ENCODE measurements at places on chromosomes 3 and 15.

DNA sequence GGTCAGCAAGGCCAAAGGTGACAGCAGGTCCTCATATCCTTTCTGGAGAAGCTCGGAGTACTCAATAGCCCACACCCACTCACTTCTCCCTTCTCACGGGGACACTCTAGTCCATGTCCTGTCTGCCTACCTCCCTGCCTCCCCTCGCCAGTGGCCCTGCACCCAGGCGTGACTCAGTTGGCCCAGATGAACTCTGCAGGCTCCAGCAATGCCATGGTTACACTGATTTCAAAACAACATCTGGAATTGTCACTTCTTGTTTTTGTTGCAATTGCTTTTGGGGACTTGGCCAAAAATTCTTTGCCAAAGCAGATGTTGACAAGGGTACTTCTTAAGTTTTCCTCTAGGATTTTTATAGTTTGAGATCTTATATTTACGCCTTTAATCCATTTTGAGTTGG is 13.0 kb downstream of the IL16 start:
- no peak for DNase-seq

DNA sequence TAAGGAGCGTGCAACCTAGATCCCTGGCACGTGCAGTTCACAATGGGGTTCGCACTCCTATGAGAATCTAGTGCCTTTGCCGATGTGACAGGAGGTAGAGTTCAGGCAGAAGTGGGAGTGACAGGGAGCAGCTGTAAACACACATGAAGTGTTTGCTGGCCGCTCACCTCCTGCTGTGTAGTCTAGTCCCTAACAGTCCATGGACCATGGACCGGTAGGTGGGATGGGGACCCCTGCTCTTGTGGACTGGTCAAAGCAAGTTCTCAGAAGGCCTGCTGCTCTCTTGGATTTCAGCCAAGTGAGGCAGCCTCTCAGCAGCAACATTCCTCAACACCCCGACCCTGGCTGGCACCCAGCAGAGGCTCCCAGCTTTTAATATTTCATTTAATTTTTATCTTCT is 58.2 kb upstream of the SNRPA1 start:
- no peak for DNase-seq

GRCh38 chr3:157502916-157503595 is at the start of gene VEPH1:
Gene VEPH1, minus strand, starts transcription at chr3:157503416. Its CDS starts 8,067 bp downstream, at chr3:157495349.
- no peak for DNase-seq

GRCh38 chr15:42820811-42821210 is 83.9 kb upstream of the CDAN1 start:
- no peak for DNase-seq

Data from NCI-H748 treated with DMSO at 0.1 percent for 48 hours (cell line).